Stimulated activated CD4-positive, alpha-beta T cell treated with anti-CD3 and anti-CD28 coated beads, Interleukin-2, amount 100 ng/mL, for 4 hours (primary cell): ENCODE measurements at places on chromosomes 5 and 9.

DNA sequence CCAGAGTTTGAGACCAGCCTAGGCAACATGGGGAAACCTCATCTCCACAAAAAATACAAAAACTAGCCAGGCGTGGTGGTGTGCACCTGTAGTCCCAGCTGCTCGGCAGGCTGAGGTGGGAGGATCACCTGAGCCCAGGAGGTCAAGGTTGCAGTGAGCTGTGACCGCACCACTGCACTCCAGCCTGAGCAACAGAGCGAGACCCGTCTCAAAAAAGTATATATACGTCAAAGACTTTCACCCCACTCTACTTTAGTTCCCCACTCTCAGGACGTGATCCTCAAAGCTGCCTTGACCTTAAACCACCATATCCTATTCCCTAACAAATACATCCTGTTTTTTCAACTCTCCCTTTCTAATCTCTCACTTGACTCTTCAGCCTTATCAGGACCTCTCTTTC lies 41.0 kb downstream of the PCDHGC5 start:
- DNase-seq = no peak

- no peak for DNase-seq
These were observed 136.9 kb downstream of the OLFM1 start for GRCh38 chr9:135224286-135224877.

GRCh38 chr9:124541824-124542223 lies 34.6 kb upstream of the NR5A1 start:
- DNase-seq = no peak

- no peak for DNase-seq
These were observed 68.4 kb downstream of the CAST start for GRCh38 chr5:96730586-96730985.

GRCh38 chr5:150111122-150111521 lies 24.8 kb upstream of the CSF1R start:
- DNase-seq = no peak

- no peak for DNase-seq
These were observed 323.6 kb downstream of the NTRK2 start for GRCh38 chr9:84993105-84993504.

GRCh38 chr9:15469406-15469805 lies 41.4 kb downstream of the PSIP1 start:
- no peak for DNase-seq

- no peak for DNase-seq
These were observed 39.2 kb downstream of the GRAMD2B start for GRCh38 chr5:126462239-126463014.

- no peak for DNase-seq
These were observed 93.4 kb upstream of the ITGA2 start for GRCh38 chr5:52895572-52896413.

DNA sequence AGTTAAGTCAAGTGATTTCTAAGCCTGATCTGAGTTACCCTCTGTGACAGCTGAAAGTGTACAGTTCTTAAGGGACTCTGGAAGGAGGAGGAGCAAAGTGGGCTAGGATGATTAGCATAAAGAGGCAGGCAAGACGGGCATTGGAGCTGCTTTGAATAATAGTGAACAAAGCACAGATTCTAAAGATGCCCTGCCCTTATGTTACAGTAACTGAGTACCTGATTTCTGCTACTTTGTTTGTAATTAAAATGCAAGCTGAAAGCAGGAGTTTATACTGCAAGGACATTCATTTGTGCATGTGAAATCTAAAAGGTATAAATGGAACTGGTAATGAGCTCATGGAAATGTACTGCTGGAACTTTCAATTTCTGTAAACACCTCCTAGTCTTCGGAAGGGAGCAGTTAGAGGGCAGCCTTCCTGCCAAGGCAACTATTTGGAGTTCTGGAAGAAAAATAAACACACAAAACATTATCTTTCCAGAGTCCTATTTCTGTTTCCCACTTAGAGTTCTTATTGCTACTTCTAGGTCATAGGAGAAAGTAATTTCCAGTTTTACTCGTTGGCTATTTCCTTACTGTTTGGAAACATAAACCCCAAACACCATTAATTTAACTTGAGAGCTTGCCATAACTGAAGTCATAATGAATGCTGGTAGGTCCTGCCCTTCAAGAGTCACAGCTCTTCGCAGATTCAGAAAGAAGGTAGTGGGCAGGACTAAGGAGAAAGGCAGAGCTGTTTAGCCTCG lies at the start of gene RANBP3L:
RANBP3L (minus strand) TSS at position 45 of the 746 bp plus-strand sequence. CDS start 486 bp downstream, outside the sequence.
- DNase-seq = no peak

GRCh38 chr9:91577633-91578061 lies 154.0 kb upstream of the NFIL3 start:
- no peak for DNase-seq

DNA sequence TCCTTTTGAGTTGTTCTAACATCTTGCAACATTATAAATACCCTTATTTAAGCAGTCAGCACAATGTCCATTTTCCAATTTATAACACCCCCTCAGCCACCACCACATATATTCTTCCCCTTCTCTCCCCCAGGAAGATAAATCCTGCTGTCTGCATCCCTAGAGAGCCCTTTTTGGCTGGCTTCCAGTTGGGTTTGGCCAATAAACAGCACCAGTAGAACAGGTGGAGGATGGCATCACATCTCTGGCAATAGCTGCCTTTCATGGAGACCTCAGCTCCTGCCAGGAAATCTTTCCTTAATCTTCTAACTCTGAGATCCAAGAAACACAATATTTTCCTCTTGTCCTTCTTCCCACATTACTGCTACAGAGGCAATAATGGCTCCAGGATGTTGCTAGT lies 53.7 kb downstream of the TRIM36 start:
- no peak for DNase-seq

GRCh38 chr5:89337-90286 lies 2.4 kb upstream of the PLEKHG4B start:
- no peak for DNase-seq

DNA sequence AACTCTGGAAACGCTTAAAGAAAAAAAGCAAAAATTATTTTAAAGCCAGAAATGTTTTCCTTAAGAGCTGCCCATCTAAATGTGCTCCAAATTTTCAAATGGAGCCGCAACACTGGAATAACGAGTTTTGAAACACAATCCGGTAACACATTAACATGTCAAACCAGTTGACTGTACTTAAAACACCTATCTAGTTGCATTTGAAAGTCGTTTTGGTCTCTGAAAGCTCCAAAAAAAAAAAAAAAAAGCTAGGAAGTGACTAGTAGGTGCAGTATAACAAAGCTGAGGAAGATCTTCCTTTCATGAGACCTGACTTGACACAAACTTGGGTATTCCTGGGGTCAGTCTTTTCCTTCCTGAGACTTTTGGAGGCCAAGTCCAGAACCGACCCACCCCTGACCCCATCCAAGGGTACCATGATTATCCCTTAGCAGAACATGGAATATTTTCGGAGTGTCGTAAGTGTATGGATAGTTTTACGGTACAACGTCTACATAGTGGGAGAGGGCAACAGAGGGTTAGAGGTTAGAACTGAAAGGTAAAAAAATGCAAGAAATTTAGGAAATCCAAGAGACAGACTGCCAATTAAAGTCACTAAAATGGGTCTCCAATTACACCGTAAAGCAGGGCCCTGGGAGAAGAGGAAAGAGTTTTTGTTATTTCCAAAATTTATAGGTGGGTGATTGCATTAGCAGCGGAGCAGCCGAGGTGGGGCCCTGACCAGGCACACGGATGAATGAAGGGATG lies 812 bp downstream of the CETN3 start:
- DNase-seq = no peak

DNA sequence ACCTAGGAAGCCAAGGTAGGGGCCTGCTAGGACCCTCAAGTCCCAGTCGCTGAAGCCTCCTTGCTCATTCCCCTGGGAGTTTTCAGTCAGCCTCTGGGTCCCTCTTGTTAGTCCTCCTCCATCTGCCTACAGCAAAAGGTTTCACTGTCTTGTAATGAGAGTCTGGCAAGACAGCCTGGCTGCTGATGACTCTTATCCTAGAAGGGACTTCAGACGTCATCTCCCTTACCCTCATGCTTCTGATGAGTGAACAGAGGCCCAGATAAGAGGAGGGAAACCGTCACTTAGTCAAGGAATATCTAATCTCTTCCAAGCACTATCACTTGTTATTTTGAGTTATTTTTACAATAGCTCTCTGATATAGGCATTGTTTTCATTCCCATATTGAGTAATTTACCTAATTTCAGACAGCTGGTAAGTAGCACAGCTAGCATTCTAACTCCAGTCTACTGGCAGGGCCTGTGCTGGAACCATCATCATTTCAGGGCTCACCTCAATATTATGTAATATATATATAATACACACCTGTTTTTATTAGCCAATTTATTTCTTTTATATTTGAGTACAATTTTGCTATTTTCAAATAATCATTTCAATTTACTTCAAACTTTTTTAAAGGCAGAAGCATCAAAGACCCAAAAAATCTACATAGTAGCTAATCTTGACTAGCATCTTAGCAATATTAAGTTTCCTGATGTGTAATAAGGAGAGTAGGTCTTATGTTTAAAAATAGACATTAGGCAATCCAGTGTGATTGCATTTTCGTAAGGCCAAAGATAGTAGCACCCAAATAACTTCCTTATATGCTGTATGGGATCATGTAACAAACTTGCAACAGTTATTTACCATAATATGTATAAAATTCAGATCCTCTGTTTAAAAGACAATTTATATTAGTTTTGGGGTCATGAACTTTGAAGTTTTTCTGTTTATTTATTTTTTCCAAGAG lies 7.9 kb downstream of the CMYA5 start:
- DNase-seq = no peak

- DNase-seq = peak; percentile 32
These were observed 84.8 kb downstream of the WNK2 start for GRCh38 chr9:93268551-93269314.

DNA sequence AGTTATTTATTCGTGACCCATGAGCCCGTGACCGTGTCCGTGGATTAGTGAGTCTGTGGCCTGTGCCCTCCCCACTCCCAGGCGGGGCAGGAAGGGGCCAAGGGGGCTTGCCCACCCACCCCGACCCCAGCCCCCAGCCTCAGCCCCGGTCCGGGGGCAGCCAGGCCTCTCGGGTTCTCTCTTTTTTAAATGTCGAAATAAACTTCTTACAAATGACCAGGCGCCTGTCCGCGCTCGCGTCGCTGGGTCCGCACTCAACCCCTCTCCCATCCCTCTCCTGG lies 7.6 kb downstream of the BARHL1 start:
- no peak for DNase-seq

GRCh38 chr5:66779528-66779927 lies 183.3 kb downstream of the MAST4 start:
- no peak for DNase-seq

DNA sequence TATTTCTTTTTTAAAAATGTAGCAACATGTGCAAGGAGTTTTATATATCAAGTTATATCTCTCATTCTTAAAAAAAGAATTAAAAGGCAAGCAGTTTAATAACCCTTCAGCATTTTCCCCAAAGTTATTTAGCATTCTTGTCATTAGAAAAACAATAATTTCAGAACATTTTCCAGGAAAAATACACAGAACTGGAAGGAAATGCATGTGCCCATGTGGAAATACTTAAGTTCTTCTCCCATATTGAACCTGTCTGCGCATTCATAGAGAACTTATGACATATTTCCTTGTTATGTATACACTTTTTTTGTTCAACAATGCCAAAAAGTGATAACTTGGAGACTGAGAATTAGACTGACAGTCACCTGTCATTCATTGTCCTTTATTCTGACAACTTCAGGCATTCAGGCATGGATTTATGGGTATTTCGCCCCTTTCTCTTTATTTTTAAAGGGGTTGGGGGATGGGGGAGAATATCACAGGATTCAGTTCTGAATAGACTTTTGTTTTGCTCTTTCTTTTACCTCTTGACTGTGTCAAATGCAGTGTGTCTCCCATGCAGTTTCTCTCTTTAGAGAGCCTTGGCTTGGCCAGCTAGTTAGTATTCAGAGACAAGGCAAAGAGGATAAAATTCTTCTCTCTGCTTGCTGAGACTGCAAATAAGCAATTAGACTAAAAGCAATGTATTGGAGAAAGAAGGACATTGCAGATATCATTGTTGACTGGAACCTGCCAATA lies 701.0 kb downstream of the NR2F1-AS1 start:
- DNase-seq = no peak

GRCh38 chr5:31084871-31085270 lies 108.6 kb upstream of the CDH6 start:
- no peak for DNase-seq

- DNase-seq = no peak
These were observed 16.4 kb upstream of the PPP1R26 start for GRCh38 chr9:135463140-135463539.

DNA sequence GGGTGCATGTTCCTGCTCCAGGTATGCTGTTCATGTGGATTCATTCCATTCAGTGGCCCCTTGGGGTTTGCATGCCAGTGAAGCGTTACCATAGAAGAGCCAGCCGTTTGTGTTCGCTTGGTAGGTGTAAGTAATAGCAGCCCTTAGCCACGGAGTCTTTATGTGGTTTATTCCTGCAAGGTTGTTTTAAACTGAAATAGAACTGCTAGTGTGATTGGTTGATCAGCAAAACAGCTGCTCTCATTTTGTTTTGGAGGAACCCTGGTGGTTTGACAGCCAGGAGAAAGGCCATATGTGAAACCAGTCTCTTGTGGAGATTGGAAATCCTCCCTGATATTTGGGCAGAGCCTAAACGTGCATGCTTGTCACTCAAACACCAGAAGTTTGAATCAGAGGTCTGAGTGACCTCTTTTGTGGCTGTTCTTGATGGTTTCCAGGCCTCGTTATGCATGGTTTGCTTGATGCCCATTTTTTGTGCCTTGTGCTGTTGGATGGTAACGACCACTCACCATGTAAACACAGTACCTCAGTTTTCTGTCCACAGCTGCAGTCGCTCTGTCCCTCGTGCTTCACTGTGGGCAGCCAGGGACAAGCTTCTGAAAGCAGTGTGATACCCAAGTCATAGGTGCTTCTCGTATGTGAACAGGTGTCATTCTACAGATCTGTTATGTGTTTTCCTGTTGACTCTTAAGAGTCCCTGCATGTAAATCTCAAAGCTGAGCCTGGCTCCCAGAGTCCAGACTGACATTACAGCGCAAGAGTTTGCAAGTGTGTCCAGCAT lies 58.3 kb upstream of the NXNL2 start:
- DNase-seq = no peak

GRCh38 chr5:58800356-58800755 lies 217.5 kb downstream of the RAB3C start:
- no peak for DNase-seq

GRCh38 chr5:75847561-75848021 lies 130.4 kb upstream of the POC5 start:
- no peak for DNase-seq

- DNase-seq = no peak
These were observed 27.1 kb downstream of the RASGRF2 start for GRCh38 chr5:80987078-80987766.

GRCh38 chr5:127849408-127849807 lies 146.2 kb downstream of the CCDC192 start:
- DNase-seq = no peak

- DNase-seq = no peak
These were observed 276.3 kb downstream of the EPB41L4A start for GRCh38 chr5:112142769-112143270.

DNA sequence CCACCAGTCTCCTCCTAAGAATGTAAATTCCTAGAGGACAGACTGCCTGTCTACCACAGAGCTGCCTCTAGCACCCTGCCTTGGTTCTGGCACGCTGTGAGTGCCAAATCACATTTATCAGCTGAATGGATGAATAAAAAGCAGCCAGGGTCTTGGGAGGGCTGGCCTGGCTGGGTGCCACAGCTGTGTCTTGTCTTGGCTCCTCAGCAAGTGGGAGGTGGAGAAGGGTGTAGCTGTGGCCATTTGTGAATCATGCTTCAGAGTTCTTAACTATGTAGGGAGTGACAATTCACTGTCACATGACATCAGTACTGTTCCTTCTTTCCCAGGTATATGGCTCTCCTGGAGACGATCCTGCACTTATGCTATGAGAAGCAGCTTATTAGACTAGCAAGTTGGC lies 70.6 kb downstream of the DCP2 start:
- DNase-seq = no peak
